ENCODE measurements at places on chromosomes 11 and 22. TPM values are rescaled to one million over a fixed set of nuclear protein-coding genes. Genes with fewer than 3 reads are reported as not detected.

MYOD1 gene
- polyA plus RNA-seq: not detected

CTSF gene
- 17.0 TPM for polyA plus RNA-seq

OR56B1 gene
- not detected for polyA plus RNA-seq

CRYAB gene
- polyA plus RNA-seq: 517 TPM

GLYAT gene
- polyA plus RNA-seq: not detected

DKK3 gene
- polyA plus RNA-seq: 13.1 TPM

FAM89B gene
- polyA plus RNA-seq: 3.2 TPM

OR5W2 gene
- polyA plus RNA-seq: not detected

ALKBH3 gene
- 41.2 TPM for polyA plus RNA-seq

PAX6 gene
- 29.7 TPM for polyA plus RNA-seq

ACCS gene
- polyA plus RNA-seq: not detected

C1QTNF4 gene
- 0.24 TPM for polyA plus RNA-seq

MS4A6A gene
- not detected for polyA plus RNA-seq

H19 gene
- polyA plus RNA-seq: not detected

GRAP2 gene
- polyA plus RNA-seq: not detected

CRYBB2 gene
- polyA plus RNA-seq: 0.63 TPM

DMC1 gene
- polyA plus RNA-seq: not detected

Data from Purkinje cell (primary cell).